Stimulated activated CD4-positive, alpha-beta T cell treated with anti-CD3 and anti-CD28 coated beads, Interleukin-12 subunit alpha, Interleukin-12 subunit beta, amount 100 ng/mL, for 24 hours (primary cell): ENCODE measurements at places on chromosomes 1 and 21.

GRCh38 chr1:226821719-226822085, 48.7 kb upstream of the PSEN2 start:
- no peak for DNase-seq

DNA sequence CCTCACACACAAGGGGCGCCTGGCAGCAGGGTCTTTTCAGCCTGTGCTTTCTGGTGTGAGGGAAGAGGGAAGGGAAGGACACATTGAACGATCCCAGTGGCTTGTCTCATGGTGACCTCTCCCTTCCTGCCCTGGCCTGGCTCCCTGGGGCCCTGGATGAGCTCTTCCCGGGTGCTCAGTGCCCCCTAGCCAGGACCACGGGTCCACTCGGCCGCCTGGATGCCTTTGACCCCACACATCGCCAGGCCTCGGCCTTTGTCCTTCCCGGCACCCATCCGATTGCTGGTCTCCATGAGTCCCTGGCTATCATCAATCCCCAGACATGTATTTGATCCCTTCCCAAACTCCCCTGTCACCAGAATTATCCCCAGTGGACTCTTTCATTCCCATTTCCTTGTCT, 6.0 kb upstream of the TFF3 start:
- no peak for DNase-seq

GRCh38 chr1:208538587-208538986, 294.4 kb upstream of the PLXNA2 start:
- DNase-seq = no peak

- DNase-seq = peak; percentile 66
Observed at GRCh38 chr1:206864939-206865671, at the start of gene IL20. Gene IL20, plus strand, starts transcription at chr1:206865623. Its CDS starts 230 bp downstream, at chr1:206865853.

GRCh38 chr1:94339206-94339927, 78.8 kb upstream of the ABCD3 start:
- DNase-seq = no peak
